ENCODE measurements at places on chromosomes 6 and 20. TPM values are rescaled to one million over a fixed set of nuclear protein-coding genes. Genes with fewer than 3 reads are reported as not detected.

Gene ZKSCAN8
- 36.3 TPM for total RNA-seq

Gene SMLR1
- not detected for total RNA-seq

Gene ZFAND3
- total RNA-seq = 84.4 TPM

Gene C6orf163
- total RNA-seq = 3.8 TPM

Gene TCF21
- not detected for total RNA-seq

Gene ZNF391
- total RNA-seq = 2.4 TPM

Gene BMP7
- not detected for total RNA-seq

Gene IPCEF1
- total RNA-seq = 0.31 TPM
